ENCODE measurements at places on chromosomes 7 and 10.

- no peak for DNase-seq
Measured at GRCh38 chr7:84714765-84715164, 472.1 kb downstream of the SEMA3D start.

DNA sequence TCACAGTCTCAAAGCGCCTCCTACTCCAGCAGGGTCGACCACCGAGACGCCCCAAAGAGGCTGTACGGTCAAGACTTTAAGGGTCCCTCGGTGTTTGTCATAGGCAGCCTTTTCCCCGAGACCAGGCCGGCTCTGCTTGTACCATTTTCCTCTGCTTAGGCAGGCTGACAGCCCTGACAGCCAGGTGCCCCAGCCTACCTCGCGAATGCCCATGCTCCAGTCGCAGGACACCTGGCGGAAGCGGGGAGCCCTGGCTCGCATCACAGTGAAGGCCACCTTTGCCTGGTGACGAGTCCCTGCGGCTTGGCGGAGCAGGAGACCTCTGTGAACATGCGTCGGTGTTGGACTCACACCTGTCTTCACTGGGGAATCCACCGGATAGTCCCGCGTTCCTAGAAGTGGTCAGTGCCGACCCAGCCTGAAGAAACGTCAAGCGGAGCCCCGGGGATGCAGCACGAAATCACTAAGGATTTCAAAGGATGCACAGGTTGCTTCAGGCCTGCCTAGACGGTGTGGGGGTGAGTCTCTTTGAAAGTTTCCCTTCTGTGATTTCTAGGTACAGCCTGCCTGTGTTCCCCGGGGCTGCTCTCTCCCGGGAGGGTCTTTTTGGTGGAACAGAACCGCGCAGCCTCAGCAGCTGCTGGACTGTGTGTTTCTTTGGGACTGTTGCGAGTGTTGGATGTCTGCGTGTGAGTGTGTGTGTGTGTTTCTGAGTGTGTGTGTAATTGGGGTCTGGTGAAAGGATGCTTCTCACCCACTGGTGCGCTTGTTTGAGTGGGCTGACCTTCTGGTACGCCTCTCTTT is 30.5 kb upstream of the ZNF273 start:
- no peak for DNase-seq

DNA sequence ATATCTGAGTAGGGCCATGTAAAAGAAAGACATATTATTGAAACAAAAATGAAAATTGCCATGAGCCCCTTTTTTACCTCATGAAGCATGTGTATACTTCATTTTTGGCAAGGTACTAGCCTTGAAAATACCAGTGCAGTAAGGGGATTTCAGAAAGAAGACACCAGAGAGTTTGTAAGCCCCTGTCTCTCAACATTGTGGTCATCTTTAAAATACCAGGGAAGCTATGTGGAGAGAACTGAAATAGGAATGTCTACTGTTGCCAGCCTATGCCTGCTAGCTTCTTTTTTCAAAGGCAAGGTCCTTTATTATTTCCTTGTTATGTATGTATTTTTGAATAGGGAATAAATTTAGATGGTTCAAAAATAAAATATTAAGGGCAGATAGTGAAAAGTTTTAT is 57.8 kb downstream of the CASD1 start:
- no peak for DNase-seq

DNA sequence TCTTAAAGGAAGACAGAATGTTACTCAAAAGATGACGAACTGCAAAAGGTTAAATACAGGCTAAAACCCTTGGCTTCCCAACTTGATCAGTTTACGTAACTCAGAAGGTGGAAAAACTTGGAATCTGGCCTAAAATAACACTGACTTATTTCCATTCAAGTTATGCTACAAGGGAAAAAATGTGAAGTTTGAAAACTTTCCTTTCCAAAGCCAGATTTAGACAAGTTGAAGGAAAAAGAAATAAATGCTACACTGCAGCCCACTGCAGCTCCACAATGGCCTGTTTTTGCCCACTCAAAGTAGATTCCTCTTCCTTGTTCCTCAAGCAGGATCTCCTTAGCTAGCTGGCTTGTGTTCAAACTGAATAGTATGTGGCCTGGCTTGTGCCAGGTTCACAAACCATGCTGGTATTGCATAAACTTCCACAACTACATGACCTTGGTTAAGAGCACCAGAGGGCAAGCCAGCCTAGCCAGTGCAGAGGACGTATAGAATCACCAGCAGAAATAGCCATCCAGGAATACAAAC is 166.2 kb downstream of the CPEB3 start:
- no peak for DNase-seq

- no peak for DNase-seq
Measured at GRCh38 chr7:131633342-131633843, 77.0 kb upstream of the PODXL start.

DNA sequence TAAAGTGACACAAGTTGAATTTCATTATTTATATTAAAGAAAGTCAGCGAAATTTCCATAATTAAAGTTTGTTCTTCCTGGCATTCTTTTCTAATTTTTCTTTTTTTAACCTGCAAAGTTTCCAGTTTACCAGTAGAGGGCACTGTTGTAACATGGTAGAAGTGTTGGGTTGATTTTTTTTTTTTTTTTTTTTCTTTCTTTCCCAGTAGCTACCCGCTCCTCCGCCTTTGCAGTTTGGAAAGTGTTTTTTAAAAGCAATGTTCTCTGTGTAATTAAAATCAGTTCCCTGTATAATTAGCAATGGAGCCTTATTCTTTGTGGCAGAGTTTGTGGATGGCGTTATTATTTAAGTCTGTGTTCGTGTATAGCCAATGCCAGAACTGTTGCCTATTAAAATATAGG is 53.7 kb downstream of the TAF3 start:
- DNase-seq, result no peak

GRCh38 chr10:75544993-75545706 is 113.7 kb downstream of the LRMDA start:
- DNase-seq, result no peak

DNA sequence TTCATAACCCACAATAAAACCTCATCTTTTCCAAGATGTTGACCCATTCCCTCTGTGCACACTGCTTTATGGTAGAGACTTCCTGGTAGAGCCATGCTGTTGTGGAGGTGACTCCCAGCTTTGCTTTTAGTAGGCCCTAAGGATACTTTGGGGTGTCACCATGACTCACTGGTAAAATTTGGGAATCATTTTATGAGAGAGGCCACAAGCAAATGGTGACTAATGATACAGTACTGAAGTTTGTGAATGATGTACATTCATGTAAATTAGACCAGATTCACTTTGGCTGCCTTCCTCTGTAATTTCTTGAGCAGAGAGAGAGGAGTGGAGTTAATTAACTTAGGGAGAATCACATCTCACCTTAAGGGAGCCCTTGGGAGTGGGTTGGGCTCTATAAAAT is 686.5 kb downstream of the LRMDA start:
- DNase-seq, result no peak

DNA sequence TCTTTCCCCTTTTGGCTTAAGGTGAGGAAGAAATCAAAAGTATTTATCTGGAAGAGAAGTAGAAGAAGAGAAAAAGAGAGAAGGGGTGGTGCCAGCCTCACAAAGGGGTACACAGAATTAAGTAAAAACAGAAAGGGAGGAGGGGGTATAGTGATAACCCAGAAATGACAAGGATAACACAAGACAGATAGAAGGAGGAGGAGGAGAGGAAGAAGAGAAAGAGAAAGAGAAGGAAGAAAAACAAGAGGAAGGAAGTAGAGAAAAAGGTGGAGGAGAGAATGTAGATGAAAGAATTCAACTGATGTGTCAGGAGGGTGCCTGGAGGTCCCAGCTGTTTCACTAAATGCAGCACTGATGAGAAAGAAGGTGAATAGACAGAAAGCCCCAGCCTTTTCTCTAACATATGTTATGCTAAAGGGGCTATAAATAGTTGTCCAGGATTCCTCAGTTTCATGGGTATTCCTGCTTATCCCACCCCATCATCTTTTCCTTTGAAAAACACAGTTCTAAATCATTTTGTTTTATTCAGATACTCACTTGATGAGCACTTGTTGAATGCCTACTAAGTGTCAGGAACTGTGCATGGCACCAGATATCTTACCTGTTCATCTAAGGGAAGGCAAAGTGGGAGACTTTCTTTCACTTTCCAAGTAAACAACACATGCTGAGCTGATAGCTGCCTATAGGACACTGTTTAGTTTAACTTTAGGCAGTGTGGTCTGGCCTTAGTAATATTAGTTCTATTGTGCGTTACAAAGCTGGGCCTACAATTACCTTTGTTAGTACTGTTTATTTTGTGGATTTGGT is 8.0 kb downstream of the SEMA3E start:
- DNase-seq, result no peak

- DNase-seq, result peak; percentile 79
Measured at GRCh38 chr7:140397784-140398750, at the start of gene SLC37A3. Gene SLC37A3 (minus strand): TSS chr7:140398530. CDS start chr7:140382526, 16,004 bp downstream.

DNA sequence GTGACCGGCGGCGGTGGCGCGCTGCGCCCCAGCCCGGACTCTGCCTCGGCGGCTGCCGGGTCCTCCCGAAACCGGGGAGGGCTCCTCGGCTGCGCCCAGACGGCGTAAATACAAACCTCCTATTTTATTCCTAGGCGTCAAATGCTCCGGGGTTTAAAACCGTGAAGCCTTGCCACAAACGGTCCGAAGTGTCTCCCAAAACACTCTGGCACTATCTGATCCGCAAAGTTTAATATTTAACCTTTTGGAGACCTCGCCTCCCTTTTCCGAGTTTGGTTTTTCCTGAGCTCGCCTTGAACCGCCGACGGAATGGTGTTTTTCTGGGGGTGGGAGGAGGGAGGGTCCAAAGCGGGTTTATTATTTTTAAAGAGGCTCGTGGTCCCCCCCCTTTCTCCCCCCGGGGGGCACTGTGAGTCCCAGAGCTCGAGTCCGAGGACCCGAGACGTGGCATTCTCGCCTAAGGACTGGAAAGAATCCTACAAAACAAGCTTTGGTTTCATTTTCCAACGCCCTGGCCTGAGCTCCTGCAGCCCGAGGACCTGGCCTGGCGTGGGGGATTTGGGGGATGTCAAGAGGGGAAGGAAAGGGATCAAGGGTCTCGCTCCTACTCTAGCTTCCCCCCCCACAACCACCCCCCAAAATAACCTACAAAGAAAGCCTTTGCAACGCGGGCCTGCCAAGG is 1.8 kb downstream of the TNRC18 start:
- no peak for DNase-seq

- no peak for DNase-seq
Measured at GRCh38 chr7:39088730-39089593, 111.3 kb downstream of the POU6F2 start.

- no peak for DNase-seq
Measured at GRCh38 chr7:101299511-101300464, 21.8 kb downstream of the IFT22 start.

GRCh38 chr10:125984865-125985495 is 88.6 kb downstream of the FANK1 start:
- no peak for DNase-seq

- no peak for DNase-seq
Measured at GRCh38 chr10:43114743-43115611, 23.3 kb upstream of the CSGALNACT2 start.

DNA sequence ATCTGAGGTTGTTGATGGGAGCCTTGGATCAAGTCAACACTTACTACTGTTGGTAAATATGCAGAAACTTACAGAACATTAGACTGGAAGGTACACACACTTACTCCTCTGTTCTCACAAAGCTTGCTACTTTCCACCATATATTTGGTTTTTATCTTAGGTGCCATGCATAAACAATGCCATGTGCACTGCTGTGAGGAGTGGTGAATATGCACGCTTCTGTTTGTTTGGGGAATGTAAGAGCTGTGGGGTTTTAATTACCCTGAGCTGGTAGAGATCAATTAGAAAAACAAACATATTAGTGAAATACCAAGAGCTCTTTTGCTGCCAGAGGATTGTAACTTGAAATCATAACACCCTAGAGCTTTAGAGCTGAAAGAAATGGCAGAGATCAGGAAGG is 79.8 kb upstream of the ARID5B start:
- no peak for DNase-seq

- DNase-seq, result no peak
Measured at GRCh38 chr7:104956753-104957450, 57.1 kb upstream of the KMT2E start.

DNA sequence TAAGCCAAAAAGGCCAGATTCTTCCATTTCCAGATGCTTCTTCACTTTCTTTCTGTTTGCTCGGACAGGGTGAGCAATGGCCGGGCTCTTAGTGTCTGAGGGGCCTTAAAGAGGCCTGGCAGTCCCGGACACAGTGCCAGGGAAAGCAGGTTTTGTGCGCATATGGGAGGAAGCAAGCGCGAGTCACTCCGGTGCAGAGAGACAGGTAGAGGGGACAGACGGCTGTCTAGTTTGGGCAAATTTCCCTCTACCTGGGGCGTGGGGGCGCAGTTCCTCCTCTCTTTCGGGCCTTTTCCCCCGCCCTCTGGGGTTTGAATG is 4.7 kb downstream of the NEUROD6 start:
- DNase-seq, result no peak

DNA sequence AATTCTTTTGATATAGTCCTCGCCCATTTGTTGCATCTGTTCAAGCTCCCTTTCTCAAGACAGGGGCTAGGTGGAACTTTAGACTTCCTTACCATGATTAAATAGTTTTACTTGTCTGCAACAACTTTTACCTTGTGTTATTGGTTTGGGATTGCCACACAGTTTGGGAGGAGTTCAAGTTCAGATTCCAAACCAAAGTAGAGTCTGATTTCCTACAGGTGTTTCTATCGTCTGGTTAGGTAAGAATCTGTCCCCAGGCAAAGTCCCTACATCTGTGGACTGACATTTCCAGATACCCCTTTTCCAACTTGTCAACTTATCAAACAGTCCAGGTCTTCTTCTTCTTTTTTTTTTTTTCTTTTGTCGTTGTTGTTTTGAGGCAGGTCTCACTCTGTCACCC is 93.1 kb downstream of the LRGUK start:
- DNase-seq, result no peak

DNA sequence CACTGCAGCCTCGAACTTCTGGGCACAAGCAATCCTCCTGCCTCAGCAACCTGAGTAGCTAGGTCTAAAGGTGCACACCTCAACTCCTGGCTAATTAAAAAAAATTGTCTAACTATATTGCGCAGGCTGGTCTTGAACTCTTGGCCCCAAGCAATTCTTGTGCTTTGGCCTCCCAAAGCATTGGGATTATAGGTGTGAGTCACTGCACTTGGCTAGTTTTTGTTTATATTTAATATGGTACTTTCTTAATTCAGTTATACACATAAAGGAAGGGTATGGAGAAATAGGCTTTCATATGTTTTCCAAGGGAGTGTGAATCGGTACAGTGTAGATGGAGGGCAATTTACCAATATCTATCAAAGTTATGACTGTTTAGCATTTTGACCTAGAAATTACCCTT is 20.4 kb downstream of the NPVF start:
- DNase-seq, result no peak

Data from stimulated activated CD8-positive, alpha-beta memory T cell treated with anti-CD3 and anti-CD28 coated beads, Interleukin-15, amount 100 ng/mL, for 48 hours (primary cell).